ENCODE measurements at places on chromosomes 2 and 18. TPM values are rescaled to one million over a fixed set of nuclear protein-coding genes. Genes with fewer than 3 reads are reported as not detected.

Gene ALPG
- 0.24 TPM for total RNA-seq

Gene HOXD11
- not detected for total RNA-seq

Gene ARHGAP15
- 182 TPM for total RNA-seq

Gene NYAP2
- total RNA-seq = 0.05 TPM

Gene CFC1
- 11.4 TPM for total RNA-seq

Gene RPRM
- 0.38 TPM for total RNA-seq

Gene IL1F10
- not detected for total RNA-seq

Gene ELOA2
- total RNA-seq = not detected

Data from thymus (tissue), 14 donors.